ENCODE measurements at places on chromosomes 4 and X.

GRCh38 chr4:70505151-70505748 lies 13.1 kb upstream of the AMTN start:
- DNase-seq = peak; percentile 11

GRCh38 chr4:17589355-17589754 lies 12.4 kb downstream of the LAP3 start:
- DNase-seq = no peak

GRCh38 chrX:103524747-103525146 lies 5.5 kb upstream of the RAB40A start:
- no peak for DNase-seq

DNA sequence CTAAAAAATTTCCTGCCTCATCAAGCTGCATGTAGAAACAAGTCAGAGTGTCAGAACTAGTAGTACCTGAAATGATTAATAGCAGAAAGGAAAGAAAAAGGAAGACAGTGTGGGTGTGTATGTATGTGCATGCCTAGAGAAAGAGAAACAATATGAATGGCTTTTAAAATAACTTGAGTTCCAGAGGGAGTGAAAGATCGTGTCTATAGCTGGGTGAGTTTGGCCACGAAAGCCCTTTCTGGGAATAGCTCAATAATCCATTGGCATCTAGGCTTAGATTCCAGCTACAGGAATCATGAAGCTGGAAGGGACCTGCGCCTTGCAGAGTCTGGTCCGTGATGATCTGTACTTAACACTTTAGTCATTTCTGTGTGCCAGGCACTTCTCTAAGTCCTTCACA lies 195.6 kb downstream of the RAPGEF2 start:
- no peak for DNase-seq

- peak; percentile 18 for DNase-seq
Observed at GRCh38 chrX:150362599-150363481, at the start of gene MAMLD1. Gene MAMLD1, plus strand, starts transcription at chrX:150363317. Its CDS starts 82,200 bp downstream, at chrX:150445517.

DNA sequence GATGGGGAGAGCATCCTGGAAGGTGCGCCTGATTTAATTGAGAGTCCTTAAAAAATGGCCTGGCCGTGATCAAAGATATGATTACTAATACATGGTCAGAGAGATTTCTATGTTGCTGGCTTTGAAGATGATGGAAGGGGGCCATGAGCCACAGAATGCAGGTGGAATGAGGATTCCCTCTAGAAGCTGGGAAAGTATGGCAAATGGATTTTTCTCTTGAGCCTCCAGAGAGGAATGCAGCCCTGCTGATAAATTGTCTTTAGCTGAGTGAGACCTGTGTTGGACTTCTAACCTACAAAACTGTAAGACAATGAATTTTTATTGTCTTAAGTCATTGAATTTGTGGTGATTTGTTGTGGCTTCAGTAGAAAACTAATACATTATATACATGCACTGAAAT lies 7.7 kb downstream of the NUDT9 start:
- no peak for DNase-seq

GRCh38 chr4:127783026-127783769 lies 1.1 kb downstream of the HSPA4L start:
- DNase-seq = no peak

GRCh38 chr4:88204882-88205281 lies 46.4 kb upstream of the ABCG2 start:
- DNase-seq = no peak

DNA sequence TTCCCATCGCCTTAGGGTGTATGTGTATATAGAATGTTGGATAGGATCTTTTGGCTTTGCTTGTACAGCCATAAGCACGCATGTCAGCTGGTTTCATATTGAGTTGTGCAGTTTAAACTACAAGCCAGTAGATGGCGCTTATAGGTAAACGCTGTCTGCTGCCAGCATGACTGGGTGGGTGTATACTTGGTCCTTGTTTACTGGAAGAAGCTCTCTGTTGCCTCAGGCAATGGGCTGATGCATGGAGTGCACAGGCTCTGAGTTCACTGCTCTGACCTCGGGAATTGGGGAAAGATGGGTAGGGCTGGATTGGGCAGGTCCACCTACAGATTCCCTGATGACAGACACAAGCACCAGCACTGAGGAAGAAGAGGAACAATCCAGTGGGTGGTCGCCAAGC lies 831.5 kb downstream of the STIM2 start:
- DNase-seq = no peak

GRCh38 chr4:79078339-79078738 lies 139.1 kb upstream of the PAQR3 start:
- no peak for DNase-seq

DNA sequence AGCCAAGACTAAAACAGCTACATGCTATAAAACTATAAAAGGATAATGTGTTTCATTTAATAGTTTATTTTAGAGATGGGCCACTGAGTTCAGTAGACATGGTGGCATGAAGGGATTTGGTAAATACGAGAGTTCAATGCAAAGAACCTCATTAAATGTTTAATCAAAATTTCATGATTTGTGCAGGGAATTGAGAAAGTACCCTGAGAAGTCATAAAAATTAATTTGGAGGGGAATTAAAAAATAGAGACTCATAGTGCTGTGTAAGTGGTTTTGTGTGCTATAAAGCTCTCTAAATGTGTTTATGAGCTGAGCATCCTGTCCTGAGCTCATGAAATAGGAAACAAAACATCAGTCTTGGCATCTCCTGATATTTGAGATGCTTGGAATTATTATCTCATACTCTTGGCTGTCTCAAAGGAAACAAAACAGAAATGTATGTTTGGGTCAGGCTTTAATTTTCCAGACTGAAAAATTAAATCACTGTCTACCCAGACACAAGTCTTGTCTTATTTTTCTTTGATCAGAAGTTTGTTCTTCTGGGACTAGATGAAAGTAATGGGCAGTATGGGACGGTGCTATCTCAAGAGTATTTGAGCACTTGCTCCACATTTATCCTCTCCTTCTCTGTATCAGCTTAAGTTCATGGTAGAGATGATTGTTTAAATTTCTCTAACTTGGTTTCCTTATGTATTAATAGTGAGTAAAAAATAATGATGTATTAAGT lies 38.0 kb upstream of the EMCN start:
- no peak for DNase-seq

DNA sequence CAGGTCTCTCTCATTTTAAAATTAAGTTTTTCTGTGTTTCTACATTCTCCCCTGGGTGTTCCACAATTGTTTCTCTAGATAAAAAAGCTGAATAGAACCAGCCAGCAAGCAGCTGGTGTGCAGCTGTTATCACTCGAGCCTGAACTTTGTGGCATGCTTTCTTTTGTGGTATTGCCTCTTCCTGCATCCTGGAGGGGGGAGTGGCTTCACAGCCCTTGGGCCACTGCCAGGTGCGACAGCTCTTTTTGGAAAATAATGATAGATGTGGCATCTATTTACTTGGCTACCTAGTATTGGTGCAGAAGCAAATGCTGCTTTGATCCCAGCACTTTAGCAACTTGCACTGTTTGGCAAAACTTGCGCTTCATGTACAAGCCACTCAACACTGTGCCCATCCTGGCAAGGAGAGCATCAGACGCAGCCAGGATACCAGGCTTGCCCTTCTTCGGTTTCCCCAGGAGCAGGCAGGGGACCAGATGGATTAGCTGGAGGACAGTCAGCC lies 69.4 kb downstream of the HMGB2 start:
- DNase-seq = no peak

GRCh38 chr4:183053681-183054080 lies 45.4 kb upstream of the WWC2 start:
- DNase-seq = no peak

DNA sequence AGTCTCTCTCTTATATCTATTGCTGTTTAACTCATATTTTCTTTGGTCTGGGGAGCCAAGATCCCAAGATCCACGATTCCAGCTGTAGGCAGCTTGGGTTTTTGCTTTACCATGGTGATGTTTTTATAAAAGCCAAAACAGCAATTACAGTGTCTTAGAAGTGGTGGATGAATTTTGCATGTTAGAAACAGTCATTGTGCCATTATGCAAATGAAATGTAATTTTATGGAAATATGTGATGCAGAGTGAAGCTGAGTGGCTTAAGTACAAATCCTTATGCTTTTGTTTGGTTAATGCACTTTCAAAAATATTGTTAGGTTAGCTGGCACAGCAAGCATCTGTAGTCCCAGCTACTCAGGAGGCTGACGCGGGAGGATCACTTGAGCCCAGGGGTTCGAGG lies 32.8 kb upstream of the PTTG2 start:
- no peak for DNase-seq

DNA sequence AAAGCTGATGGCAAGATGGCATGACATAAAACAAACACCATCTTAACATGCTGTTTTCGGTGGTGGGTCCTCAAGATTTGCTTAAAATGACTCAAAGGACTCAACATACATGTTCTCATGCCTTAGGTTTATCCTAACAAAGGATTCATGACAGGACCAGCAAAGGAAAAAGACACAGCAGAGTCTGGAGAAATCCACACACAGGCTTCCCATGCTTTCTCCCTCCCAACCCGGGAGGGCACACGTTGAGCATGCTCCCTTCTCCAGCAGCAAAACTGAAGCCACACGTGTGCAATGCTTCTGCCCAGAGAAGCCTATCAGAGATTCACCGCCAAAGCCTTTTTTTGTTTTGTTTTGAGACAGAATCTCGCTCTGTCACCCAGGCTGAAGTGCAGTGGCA lies 39.9 kb downstream of the SAT1 start:
- DNase-seq = no peak

Measured in activated CD4-positive, CD25-positive, alpha-beta regulatory T cell (primary cell).